Chondrocyte (in vitro differentiated cells): ENCODE measurements at places on chromosomes 2 and 18.
A peak's percentile ranks its signal among the peaks of the same experiment; 100 is the strongest.

DNA sequence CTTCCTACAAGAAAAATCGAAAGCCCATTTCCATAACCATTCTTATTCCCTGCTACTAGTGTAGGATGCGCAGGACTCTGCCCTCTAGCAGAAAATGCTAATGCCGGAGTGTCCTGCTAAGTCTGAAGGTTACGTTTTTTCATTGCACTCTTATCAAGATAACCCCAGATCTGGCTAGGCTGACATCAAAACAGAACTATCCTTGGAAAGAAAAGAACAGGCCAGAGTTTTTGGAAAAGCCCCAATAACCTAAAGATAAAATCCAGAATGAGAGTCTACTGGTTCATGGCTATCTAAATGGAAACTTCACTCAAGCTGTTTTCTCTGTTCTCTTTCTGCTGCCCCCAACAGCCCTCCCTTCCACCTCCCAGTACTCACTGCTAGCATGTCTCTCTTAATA lies 913 bp downstream of the RNF152 start:
- H3K4me1 ChIP-seq, result peaks cover 64% of the 10 kb centered on the region
- peak overlapping the region; percentile 94 for H3K4me3 ChIP-seq
- H3K27ac ChIP-seq, result peak overlapping the region; percentile 60
- H3K36me3 ChIP-seq, result peaks cover 18% of the 10 kb centered on the region
- DNase-seq, result no peak
- H3K27me3 ChIP-seq, result no peaks in the 10 kb centered on the region

DNA sequence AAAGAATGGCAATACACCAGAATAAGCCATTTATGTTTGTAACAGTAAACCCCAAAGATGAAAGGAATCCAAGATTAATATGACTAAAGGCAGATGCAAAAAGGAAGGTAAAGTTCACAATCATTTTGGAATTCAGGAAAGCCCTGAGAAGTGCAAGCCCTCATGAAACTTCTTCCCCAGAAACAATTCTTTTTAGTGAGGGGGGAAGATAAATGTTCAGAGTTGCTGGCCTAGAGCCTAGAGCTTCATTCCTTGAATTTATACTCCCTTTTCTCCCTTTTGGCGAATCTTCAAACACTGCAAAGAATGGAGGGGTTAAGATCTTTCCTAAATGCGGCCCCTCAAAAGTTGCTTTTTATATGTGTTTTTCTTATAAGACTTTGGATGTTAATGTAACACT lies 368.8 kb downstream of the MEIS1 start:
- H3K4me3 ChIP-seq, result no peak overlapping the region
- DNase-seq, result no peak
- H3K27ac ChIP-seq, result no peak overlapping the region
- peaks cover 9% of the 10 kb centered on the region for H3K27me3 ChIP-seq
- H3K36me3 ChIP-seq, result no peaks in the 10 kb centered on the region

- H3K4me1 ChIP-seq, result no peaks in the 10 kb centered on the region
- H3K4me3 ChIP-seq, result no peak overlapping the region
- no peaks in the 10 kb centered on the region for H3K27me3 ChIP-seq
- H3K36me3 ChIP-seq, result no peaks in the 10 kb centered on the region
- DNase-seq, result no peak
These were observed 284.6 kb upstream of the LRP1B start for GRCh38 chr2:142415461-142415860.

DNA sequence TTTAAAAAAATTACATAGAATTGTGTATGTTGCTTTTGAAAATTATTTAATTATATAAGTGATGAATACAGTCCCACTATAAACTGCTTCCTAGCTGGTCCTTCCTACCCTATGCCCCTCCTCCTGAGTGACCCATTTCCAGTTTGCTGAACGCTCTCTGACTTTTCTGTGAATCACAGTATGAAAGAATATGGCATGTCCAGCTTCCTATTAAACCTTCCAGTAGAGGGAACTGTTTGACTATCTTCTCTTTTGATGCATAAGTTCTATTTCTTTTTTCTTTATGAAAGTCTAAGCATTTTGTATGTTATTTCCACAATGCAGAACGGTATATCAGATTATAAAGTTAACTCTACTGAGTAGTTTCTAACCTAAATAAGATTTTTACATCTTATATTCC lies 41.3 kb downstream of the PSMG2 start:
- H3K36me3 ChIP-seq, result no peaks in the 10 kb centered on the region
- no peak overlapping the region for H3K27ac ChIP-seq
- no peaks in the 10 kb centered on the region for H3K27me3 ChIP-seq
- DNase-seq, result no peak

DNA sequence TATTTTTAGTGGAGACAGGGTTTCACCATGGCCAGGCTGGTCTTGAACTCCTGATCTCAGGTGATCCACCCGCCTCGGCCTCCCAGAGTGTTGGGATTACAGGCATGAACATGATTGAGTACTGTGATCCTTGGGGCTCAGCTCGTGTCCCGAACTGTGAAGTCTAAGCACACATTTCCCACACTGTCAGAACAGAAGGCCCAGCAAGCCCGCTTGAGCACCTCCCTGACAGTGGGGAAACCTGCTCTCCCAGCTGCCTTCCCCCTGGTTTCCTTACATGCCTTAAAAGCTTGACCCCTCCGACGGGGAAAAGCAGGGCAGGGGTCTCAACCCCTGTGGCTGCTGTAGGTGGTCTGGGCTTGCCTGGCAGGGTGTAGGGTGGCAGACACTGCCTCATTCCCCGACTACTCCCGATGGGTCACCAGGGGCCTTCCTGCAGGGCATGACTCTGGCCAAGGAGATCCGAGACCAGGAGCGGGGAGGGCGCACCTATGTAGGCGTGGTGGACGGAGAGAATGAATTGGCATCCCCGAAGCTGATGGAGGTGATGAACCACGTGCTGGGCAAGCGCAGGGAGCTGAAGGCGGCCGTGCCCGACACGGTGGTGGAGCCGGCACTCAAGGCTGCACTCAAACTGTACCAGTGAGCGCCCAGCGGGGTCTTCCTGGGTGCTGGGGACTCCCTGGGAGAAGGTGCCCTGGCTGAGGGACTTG lies 10.1 kb downstream of the VIL1 start:
- H3K27me3 ChIP-seq, result peaks cover 4% of the 10 kb centered on the region
- no peaks in the 10 kb centered on the region for H3K36me3 ChIP-seq
- no peak overlapping the region for H3K4me3 ChIP-seq
- peak; percentile 80 for DNase-seq

GRCh38 chr2:42724886-42725285 lies 39.0 kb downstream of the OXER1 start:
- H3K36me3 ChIP-seq, result peaks cover 9% of the 10 kb centered on the region
- no peaks in the 10 kb centered on the region for H3K27me3 ChIP-seq
- no peak overlapping the region for H3K4me3 ChIP-seq
- DNase-seq, result no peak
- H3K27ac ChIP-seq, result no peak overlapping the region
- H3K4me1 ChIP-seq, result peaks cover 13% of the 10 kb centered on the region

DNA sequence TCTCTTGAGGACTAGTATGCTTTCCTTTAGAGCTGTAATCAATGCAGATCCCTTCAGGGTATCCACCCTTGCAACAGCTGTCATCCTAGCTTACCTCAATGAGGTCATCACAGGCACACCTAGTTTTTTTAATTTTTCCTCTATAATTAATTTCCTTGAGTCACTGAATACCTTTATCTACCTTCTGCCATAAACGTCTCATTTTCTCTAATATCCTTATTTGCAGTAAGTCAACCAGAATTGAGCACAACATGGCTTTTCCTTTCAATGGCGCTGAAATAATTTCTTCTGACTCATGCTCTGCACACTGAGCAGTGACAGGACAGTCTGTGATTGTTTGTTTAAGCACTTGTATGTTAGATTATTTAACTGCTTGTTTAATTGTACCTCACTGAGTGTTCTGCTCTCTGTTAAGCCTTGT lies 49.4 kb downstream of the ETAA1 start:
- peaks cover 21% of the 10 kb centered on the region for H3K4me1 ChIP-seq
- H3K4me3 ChIP-seq, result no peak overlapping the region
- peak overlapping the region; percentile 47 for H3K27ac ChIP-seq
- H3K36me3 ChIP-seq, result no peaks in the 10 kb centered on the region
- no peak for DNase-seq
- H3K27me3 ChIP-seq, result no peaks in the 10 kb centered on the region

DNA sequence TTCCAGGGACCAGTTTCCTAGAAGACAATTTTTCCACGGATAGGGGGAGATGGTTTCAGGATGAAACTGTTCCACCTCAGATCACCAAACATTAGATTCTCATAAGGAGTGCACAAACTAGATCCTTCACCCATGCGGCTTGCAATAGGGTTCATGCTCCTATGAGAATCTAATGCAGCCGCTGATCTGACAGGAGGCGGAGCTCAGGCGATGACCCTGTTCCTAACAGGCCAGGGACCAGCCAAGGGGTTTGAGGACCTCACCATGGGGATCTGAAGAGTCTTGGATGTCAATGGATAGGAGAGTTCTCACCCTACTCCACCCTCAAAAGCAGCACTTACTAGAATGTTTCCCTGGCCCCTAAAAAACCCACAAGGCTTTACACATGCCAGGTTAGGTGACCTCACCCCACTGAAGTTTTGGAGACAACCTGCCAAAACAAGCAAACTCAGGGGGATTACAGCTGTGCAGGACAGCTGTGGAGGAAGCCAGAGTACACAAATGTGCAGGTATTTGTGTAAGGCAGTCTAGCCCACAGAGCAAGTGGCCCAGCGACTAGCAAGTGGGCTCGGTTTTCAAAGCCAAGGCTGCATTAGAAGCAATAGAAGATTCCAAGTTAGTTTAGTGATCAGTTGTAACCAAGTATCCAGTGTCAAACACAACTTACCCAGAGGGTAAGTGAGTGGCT lies 3.9 kb downstream of the EVA1A start:
- no peak overlapping the region for H3K27ac ChIP-seq
- peaks cover 1% of the 10 kb centered on the region for H3K36me3 ChIP-seq
- H3K4me1 ChIP-seq, result peaks cover 53% of the 10 kb centered on the region
- no peak overlapping the region for H3K4me3 ChIP-seq
- DNase-seq, result no peak

- peaks cover 33% of the 10 kb centered on the region for H3K27me3 ChIP-seq
- H3K27ac ChIP-seq, result no peak overlapping the region
- H3K36me3 ChIP-seq, result peaks cover 2% of the 10 kb centered on the region
- no peak overlapping the region for H3K4me3 ChIP-seq
These were observed 61.6 kb downstream of the SNORC start for GRCh38 chr2:232931636-232932035.
